Stimulated activated CD4-positive, alpha-beta T cell treated with anti-CD3 and anti-CD28 coated beads, Interleukin-2, amount 100 ng/mL, for 48 hours (primary cell): ENCODE measurements at places on chromosomes 7 and 10.

DNA sequence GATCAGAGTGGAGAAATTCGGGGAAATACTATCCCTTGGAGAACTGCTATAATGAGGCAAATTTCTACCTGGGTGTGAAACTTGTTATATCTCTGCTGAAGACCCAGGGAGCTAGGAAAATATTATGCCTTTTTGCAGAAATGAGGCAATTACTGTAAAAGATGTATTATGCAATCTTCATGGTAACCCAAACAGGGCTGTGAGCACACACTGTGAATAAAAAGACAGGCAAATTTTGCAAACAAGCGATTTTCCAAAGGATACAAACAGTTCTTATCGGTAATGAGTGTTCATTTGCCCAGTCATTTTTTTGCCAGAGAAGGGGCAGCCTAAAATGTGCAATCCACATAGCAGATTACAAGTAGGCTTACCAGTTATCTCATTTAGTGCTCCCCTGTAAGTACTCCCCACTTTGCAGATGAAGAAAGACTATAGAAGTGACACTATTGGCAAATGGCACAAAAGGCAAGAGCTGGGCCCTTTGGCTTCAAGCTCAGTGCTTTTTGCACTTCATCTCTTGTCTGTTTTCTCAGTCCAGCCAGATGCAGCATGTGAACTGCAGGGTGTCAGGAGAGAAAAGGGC, 205.8 kb downstream of the HECW1 start:
- no peak for DNase-seq

GRCh38 chr7:2404714-2405119, 1.3 kb downstream of the CHST12 start:
- DNase-seq: no peak

DNA sequence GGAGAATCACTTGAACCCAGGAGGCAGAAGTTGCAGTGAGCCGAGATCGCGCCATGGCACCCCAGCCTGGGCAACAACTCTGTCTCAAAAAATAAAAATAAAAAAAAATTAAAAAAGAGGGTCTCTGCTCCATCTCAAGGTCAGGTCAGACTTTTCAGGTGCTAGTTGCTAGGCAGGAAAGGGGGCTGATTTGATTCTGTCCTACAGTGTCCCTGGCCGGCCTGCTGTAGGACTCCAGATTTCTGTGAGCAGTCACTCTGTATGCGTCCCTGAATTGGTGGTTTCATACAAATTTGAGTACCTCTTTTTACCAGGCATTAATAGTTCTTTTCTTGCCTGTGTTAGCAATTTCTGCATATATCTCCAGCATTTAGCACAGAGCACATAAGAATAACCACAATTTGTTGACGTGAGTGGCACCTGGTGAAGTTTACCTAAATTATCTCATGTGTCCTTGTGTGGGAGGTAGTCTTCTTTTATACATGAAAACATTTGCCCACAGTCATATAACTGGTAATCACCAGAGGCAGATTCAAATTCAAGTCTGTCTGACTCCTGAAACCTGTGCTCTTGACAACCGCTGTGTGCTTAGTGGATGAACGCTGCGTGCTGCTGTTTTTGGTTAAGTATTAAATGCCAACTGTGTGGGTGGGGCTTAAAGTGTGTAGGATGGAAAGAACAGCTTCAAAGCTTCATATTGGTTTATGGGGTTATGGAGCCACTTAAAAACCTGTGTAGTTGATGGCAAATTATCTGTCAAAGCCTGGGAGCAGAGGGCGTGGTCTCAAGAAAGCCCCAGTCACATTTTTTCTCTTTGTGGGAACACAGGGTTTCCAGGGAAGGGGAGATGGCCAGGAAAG, 3.2 kb upstream of the ZNF775 start:
- peak; percentile 33 for DNase-seq

DNA sequence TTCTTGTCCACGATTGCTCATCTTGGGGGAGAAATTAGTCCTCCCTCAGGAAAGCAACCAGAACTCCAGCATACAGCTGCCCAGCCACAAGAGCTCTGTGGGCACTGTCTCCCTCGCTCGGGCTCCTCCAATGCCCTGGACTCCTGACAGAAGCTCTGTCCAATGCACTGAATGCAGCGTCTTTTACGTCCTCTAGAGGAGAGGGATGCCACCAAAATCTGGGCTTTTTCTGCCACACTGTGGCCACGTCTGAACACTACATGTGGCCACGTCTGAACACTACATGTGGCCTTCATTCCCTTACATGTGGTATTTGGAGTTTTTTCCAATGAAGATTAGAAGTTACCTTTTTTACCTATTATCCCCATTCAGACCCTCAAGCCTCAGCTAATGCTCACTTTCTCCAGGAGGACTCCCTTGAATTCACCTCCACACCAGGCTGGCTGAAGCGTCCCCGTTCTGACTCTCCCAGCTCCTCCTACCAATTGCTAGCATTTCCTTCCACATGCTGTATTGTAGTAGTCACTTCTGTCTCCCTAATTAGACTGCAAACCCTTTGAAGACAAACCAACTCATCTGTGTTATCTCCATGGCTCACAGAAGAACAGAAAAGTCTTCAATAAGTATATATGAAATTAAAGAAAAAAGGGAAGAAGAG, 134.3 kb upstream of the PDE1C start:
- no peak for DNase-seq

- DNase-seq: no peak
These were observed 39.2 kb downstream of the EEPD1 start for GRCh38 chr7:36192053-36192824.
